A549 treated with dexamethasone at 1 μM for 4 hours (cell line): ENCODE measurements at places on chromosomes 16 and 17. TPM values are rescaled to one million over a fixed set of nuclear protein-coding genes. Genes with fewer than 3 reads are reported as not detected.

CCL5 gene
- 0.80 to 1.7 TPM (median 1.2 TPM) in 5 replicates for total RNA-seq

CYLD gene
- 10.7 to 15.8 TPM (median 12.8 TPM) in 5 replicates for total RNA-seq

DHX8 gene
- 37.1 to 48.1 TPM (median 44.7 TPM) in 5 replicates for total RNA-seq

KAT8 gene
- total RNA-seq = 41.5 to 51.5 TPM (median 50.7 TPM) in 5 replicates

CCL2 gene
- 4.9 to 10.8 TPM (median 6.1 TPM) in 5 replicates for total RNA-seq

ACE gene
- total RNA-seq = 1.5 to 4.5 TPM (median 3.4 TPM) in 5 replicates

TRAPPC1 gene
- 295 to 368 TPM (median 319 TPM) in 5 replicates for total RNA-seq
